ENCODE measurements at places on chromosomes 3 and 15. TPM values are rescaled to one million over a fixed set of nuclear protein-coding genes. Genes with fewer than 3 reads are reported as not detected.

AHSG gene
- not detected for total RNA-seq

TMCO5A gene
- total RNA-seq: not detected

RHOV gene
- total RNA-seq: 0.19 TPM

IMPG2 gene
- 0.39 TPM for total RNA-seq

STRIT1 gene
- not detected for total RNA-seq

UBA7 gene
- total RNA-seq: 102 TPM

CADPS gene
- 0.75 TPM for total RNA-seq

CCDC39 gene
- total RNA-seq: 0.60 TPM

DNA sequence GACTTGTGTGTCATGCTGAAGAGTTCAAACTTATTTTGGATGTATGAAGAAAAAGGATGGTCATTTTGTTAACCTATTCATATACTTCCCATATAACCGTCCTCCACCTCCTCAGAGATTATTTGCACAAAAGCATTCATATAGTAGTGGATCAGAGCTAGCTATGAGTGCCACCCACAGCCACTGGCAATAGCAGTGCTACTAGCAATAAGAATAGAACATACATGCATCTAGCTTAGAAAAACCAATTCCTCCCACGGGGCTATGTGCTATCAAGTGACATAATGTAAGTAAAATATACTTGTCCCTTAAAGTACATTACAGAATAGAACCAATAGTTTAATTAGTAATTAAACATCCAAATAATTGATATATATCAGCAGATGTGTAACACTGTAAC, 10.3 kb upstream of the ZBED2 start:
- H3K36me3 ChIP-seq: no peaks in the 10 kb centered on the region
- H3K4me3 ChIP-seq: no peak overlapping the region
- no peak overlapping the region for H3K27ac ChIP-seq
- H3K27me3 ChIP-seq: no peaks in the 10 kb centered on the region
- no peaks in the 10 kb centered on the region for H3K4me1 ChIP-seq
- no peak for DNase-seq

DNA sequence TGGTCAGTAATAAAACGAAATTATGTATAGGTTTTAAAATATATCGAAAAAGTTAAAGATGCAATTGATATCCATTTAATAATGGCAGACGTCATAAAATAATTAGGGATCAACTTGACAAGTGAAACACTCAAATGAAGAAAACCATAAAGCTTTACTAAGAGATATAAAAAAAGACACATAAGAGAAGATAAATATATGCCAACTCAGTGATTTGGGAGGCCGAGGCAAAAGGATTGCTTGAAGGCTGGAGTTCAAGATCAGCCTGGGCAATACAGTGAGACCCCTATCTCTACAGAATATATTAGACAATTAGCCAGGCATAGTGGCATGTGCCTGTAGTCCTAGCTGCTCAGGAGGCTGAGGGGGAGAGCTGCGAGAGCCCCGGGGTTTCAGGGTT, 190.5 kb downstream of the SV2B start:
- no peaks in the 10 kb centered on the region for H3K27me3 ChIP-seq
- H3K4me3 ChIP-seq: no peak overlapping the region
- DNase-seq: no peak
- H3K4me1 ChIP-seq: no peaks in the 10 kb centered on the region

GRCh38 chr3:111749171-111750170, 109.6 kb upstream of the PHLDB2 start:
- no peaks in the 10 kb centered on the region for H3K4me1 ChIP-seq
- no peak for DNase-seq
- no peaks in the 10 kb centered on the region for H3K36me3 ChIP-seq
- no peaks in the 10 kb centered on the region for H3K27me3 ChIP-seq
- no peak overlapping the region for H3K27ac ChIP-seq
- H3K4me3 ChIP-seq: no peak overlapping the region

- peaks cover 10% of the 10 kb centered on the region for H3K4me1 ChIP-seq
- H3K27ac ChIP-seq: peak overlapping the region; percentile 35
- DNase-seq: no peak
- no peaks in the 10 kb centered on the region for H3K27me3 ChIP-seq
Observed at GRCh38 chr15:42499858-42500609, 4.6 kb downstream of the SNAP23 start.

DNA sequence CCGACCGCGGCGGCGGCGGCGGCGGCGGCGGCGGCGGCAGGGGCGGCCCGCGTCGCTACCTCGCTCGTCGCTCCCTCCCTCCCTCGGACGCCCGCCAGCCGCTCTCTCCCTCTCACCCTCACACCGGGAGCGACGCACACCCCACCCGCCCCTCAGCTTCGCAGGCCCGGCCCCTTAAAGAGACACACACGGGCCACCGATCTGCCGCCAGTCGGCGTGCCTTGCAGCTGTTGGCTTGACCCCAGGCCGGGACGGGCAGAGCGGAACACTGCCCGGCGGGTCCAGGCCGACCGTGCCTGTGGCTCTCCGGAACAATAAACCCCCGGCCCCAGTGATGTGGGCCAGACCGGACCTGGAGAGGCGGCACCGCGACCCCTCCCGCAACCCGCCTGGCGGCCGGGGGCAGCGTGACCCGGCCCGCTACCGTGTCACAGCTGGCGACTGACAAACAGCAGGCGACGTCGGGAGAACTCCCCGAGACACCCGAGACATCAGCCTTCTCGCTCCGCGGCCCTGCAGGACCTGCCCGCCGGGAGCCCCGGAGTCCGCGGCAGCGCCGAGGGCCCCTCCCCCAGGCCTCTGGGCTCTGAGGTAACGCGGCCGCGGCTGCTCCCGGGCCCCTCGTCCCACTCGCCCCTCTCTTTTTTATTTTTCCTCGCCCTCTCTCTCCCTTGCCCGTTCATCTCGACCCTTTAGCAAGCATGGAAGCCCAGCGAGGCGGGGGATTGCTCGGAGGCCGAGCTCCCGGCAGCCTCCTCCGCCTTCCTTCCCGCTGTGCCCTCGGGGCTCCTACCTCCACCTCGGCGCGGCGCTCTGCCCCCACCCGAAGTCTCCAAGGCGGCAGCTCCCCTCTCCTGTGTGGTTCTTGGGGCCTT, at the start of gene SETD2:
TSS of gene SETD2 (minus strand) at position 107 of the 875 bp plus-strand sequence. CDS start 189 bp downstream, outside the sequence.
- H3K27ac ChIP-seq: peak within 1 kb of the TSS; percentile 85
- peaks cover 15% of the 10 kb centered on the region for H3K4me1 ChIP-seq
- DNase-seq: peak; percentile 96
- H3K4me3 ChIP-seq: peak within 1 kb of the TSS; percentile 97
- no peaks in the 10 kb centered on the region for H3K36me3 ChIP-seq

- H3K27ac ChIP-seq: no peak overlapping the region
- H3K27me3 ChIP-seq: no peaks in the 10 kb centered on the region
- no peaks in the 10 kb centered on the region for H3K36me3 ChIP-seq
- DNase-seq: no peak
- no peak overlapping the region for H3K4me3 ChIP-seq
Observed at GRCh38 chr15:47473106-47473725, 244.1 kb upstream of the SEMA6D start.

DNA sequence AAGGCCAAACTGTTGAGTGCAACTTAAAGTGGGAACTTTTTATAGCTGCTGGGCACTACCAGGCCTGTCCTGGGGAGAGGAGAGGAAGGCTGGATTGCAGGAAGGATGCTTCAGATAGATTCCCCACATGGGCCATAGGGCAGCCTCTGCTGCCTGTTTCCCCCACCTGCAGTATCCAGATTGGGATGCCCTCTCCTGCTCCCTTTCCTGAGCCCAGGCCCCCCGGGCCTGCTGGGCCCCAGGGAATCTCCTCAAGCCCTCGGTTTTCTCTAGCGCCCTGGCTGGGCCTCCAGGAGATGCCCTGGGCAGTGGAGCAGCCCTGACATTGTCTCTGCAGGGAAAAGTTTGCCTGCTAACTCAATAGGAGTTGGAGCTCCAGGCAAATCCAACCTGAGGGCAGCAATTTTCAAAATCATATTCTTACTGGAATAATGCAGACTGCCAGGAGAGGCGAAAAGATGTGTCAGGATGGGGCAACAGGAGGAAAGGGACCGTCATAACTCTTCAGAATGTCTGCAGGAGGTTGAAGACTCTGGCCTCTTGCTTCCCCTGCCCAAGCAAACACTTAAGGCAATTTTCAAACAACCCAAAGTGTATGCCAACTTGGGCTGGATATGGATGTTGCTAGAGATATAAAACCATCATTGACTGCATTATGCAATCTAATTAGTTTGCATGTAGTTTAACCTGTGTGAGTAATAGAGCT, 4.4 kb downstream of the NR2F2 start:
- no peaks in the 10 kb centered on the region for H3K27me3 ChIP-seq
- H3K27ac ChIP-seq: no peak overlapping the region
- peaks cover 4% of the 10 kb centered on the region for H3K36me3 ChIP-seq
- DNase-seq: no peak

DNA sequence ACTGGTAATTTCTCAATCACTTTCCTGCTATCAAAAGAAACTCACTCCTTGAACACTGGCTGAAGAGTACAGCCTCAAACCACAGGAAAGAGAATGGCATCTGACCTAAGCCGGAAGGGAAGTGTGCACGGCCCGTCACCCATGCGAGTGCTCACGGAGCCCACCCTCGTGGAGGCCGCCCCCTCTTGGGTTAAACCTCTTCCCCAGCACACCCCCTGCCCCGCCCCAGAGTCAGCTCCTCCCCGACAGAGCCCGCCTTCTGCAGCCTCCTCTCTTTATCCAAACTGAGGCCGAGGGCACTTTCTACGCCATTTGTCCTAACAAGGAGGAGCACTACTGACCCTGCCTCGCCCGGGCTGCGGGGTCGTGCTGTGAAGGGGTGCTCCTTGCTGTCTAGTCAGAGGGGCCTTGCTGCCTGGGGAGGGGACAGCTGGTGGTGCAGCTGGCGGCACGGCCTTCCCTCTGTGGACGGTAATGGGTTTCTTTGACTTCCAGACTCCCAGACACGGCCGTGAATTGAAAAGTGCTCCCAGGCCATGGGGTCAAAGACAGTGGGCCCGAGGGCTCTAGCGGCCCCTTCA, 137.7 kb downstream of the NSMCE3 start:
- no peak overlapping the region for H3K4me3 ChIP-seq
- no peak overlapping the region for H3K27ac ChIP-seq
- no peaks in the 10 kb centered on the region for H3K4me1 ChIP-seq
- H3K36me3 ChIP-seq: no peaks in the 10 kb centered on the region

- H3K27me3 ChIP-seq: no peaks in the 10 kb centered on the region
- H3K27ac ChIP-seq: no peak overlapping the region
- no peak for DNase-seq
- no peak overlapping the region for H3K4me3 ChIP-seq
- no peaks in the 10 kb centered on the region for H3K36me3 ChIP-seq
- H3K4me1 ChIP-seq: peaks cover 4% of the 10 kb centered on the region
Observed at GRCh38 chr3:149891621-149892020, 78.6 kb downstream of the RNF13 start.

GRCh38 chr3:13662238-13662847, 113.4 kb downstream of the FBLN2 start:
- H3K27ac ChIP-seq: no peak overlapping the region
- no peaks in the 10 kb centered on the region for H3K36me3 ChIP-seq
- no peaks in the 10 kb centered on the region for H3K27me3 ChIP-seq
- no peak for DNase-seq
- H3K4me3 ChIP-seq: no peak overlapping the region
- no peaks in the 10 kb centered on the region for H3K4me1 ChIP-seq

Measured in aorta (tissue), 5 donors.